ENCODE measurements at places on chromosomes 12 and 14. TPM values are rescaled to one million over a fixed set of nuclear protein-coding genes. Genes with fewer than 3 reads are reported as not detected.

The SLC17A8 gene
- total RNA-seq: not detected

The TMEM132D gene
- not detected for total RNA-seq

The CLEC7A gene
- total RNA-seq: 0.47 TPM

The ADAM20 gene
- 1.5 TPM for total RNA-seq

The CMA1 gene
- not detected for total RNA-seq

The GPD1 gene
- not detected for total RNA-seq

The LBHD2 gene
- not detected for total RNA-seq

The TCTN1 gene
- total RNA-seq: 7.9 TPM
